ENCODE measurements at places on chromosomes 12 and 14. TPM values are rescaled to one million over a fixed set of nuclear protein-coding genes. Genes with fewer than 3 reads are reported as not detected.

The TMEM30B gene
- 2.4 TPM for total RNA-seq

The HOXC12 gene
- not detected for total RNA-seq

The POU6F1 gene
- total RNA-seq = 1.3 TPM

The KRT80 gene
- total RNA-seq = 0.62 TPM

The TSPAN8 gene
- 200 TPM for total RNA-seq

The TMEM263 gene
- 105 TPM for total RNA-seq

The IL26 gene
- total RNA-seq = not detected
